ENCODE measurements at places on chromosomes 6 and 20.

DNA sequence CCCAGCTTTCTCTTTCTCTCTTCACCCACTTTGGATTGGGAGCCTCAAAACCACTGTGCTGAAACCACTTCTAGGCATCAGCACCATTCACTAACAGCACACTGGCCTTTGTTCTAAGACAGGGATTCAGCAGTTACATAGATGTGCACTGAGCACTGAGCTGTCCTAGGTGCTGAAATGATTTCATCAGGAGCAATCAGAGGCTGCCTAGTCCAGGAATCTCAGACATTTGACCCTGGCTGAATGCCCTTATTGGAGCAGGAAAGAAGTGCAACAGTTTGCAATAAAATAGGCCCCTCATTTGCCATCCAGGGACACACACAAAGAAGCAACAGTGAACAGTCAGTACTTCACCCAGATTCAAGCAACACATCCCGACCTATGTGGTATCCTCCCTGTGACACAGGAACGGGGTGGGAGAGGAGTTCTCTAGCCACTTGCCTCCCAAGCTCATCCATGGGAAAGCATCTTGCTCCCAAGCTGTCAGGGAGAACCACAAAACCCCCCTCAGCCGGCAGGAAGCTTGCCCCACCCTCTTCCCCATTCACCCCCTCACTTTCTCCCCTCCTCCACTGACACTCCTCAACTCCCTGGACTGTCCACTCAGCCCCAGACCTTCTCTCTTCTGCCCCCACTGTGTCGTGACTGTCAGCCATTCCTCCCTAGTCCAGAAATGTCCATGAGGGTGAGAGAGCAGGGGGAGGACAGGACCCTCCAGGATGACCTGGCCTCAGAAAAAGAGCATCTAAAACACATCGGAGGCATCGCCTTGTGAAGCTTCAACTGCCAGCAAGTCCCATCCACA lies 304.4 kb downstream of the PREX1 start:
- DNase-seq = peak; percentile 23

DNA sequence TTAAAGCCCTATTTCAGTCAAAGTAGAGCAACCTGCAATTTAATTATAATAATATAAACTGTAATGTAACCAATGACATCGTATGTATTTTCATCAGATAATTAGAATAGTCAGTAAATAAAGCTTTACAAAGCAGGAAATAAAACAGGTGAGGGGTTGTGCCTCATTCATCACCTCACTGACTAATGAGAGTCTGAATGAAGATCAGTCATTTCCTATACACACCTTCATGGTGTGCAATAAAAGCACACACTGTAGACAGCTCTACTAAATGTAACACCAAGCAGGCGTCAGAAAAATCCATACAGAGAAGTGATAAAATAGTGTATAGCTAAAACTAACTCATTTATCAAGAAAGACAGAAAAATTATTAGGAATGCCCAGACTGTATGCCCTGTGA lies 105.9 kb downstream of the MAN1A1 start:
- no peak for DNase-seq

DNA sequence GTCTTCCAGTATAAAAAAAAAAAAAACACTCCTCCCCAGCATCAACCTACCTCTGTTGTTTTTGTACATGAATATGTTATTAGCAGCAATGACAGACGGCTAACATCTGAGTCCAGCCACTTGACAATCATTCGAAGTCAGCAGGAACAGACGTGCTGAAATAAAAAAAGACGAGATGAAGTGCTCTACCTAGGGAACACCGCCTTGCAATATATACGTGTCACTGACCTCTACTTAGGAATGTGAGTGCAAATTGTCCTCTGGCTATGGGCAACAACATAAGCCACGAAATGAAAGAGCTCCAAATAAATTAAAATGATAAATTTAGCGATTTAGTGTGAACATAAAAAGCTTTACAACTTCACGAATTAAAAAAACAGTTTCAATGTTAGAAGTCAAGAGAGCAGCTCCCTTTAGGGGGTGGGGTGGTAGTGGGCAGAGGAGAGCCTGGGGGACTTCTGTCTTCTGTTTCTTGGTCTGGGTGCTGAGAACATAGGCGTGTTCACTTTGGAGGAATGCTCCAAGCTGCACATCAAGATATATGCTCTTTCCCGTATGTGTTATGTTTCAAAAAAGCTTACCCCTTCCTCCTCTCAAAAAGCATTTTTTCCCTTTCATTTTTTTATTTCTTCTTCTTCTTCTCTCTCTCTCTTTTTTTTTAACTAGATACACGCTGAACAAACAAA lies 23.3 kb downstream of the EDN1 start:
- DNase-seq = no peak

GRCh38 chr6:75128878-75129570 lies 76.8 kb downstream of the COL12A1 start:
- DNase-seq = no peak

- DNase-seq = no peak
Measured at GRCh38 chr6:139508023-139508422, 133.6 kb upstream of the CITED2 start.

GRCh38 chr20:51926670-51927305 lies 124.5 kb upstream of the SALL4 start:
- no peak for DNase-seq

GRCh38 chr6:17169711-17170110 lies 67.9 kb downstream of the STMND1 start:
- no peak for DNase-seq

GRCh38 chr6:46058951-46059350 lies 43.3 kb upstream of the CLIC5 start:
- DNase-seq = no peak

DNA sequence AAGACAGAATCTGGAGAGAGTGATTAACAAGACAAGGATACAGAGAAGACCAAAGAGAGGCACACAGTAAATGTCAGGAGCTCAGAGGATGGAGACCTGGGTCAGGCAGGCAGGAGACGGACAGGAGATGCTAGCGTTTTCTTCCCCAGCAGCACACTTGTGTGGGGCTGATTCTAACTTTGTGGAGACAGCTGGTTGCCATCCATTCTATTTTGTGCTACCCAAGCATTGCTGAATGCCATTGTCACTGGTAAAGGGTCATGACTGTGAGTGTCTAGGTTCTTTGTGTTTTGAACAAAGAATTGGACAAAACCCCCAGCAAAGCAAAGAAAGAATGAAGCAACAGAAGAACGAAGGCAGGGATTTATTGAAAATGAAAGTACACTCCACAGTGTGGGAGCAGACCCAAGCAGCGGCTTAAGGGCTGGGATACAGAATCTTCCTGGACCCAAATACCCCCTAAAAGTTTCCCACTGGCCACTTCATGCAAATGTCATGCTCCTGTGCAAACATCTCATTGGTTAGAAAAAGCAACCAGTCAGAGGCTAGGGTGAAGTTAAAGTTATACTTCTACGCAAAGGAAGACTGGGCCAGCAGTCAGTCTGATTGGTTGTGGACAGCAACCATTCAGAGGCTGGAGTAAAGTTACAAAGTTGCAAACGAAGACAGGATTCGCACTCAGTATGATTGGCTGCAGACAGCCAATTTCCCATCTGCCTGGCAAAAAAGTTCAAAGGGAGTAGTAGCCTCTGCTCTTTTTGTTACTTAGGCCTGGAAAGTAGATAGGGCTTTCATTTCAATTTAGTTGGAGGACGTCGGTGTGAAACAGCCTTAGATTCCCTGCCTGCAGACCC lies 17.5 kb downstream of the PTK7 start:
- DNase-seq = no peak

- no peak for DNase-seq
Measured at GRCh38 chr6:106079961-106080762, 6.0 kb upstream of the PRDM1 start.

DNA sequence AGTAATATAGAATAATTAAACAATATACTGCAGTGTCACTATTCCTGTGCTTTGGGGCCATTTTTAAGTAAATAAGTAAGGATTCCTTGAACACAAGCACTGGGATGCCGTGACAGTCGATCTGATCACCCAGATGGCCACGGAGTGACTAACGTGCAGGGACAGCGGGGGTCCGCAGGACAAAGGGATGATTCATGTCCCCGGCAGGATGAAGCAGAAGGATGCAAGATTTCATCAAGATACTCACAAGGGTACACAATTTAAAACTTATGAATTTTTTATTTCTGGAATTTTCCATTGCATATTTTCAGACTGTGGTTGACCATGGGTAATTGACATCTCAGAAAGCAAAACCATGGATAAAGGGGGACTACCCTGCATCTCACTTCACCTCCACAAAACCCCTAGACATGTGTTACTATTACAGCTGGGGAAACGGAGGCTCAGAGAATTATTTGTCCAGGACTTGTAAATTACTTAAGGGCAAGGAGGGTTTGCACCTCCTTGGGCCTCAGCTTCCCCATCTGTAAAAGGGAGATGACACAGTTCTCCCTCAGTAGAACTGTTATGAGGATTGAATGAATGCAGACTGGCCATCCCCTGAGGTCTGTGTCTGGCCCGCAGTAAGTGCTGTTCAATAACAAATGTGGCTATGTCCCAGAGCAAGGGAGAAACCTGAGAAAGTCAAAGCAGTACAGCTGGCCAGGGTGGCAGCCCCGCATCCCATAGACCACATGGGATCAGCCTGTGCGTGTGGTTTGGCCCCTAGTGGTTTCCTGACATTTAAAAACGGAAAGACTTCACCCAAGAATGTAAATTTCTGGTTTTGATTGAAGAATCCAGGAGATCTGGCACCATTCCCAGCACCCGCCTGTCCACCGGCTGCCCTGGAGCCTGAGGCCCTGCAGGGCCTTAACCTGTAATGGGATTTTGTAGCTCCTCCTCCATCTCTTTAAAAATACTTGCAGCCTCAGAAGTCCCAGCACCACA lies 235.5 kb downstream of the BMP7 start:
- no peak for DNase-seq

DNA sequence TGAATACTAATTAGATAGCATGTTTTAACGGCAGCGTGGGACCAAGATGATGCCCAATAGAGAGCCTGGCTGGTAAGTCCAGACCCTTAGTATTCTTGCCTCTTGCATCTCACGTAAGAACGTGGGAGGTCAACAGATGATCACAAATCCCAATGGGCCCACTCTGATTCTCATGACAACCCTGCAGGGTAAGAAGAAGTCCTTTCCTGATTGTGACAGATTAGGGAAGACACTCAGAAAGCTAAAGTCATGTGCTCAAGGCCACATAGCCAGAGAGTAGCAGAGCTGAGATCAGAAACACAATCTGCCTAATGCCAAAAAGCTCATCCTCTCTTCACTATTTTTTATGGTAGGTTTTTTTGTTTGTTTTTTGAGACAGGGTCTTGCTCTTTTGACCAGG lies 103.8 kb downstream of the RALGAPA2 start:
- no peak for DNase-seq

- no peak for DNase-seq
Measured at GRCh38 chr6:84554074-84554473, 210.3 kb downstream of the TBX18 start.

GRCh38 chr6:135030532-135031178 lies 24.0 kb downstream of the HBS1L start:
- DNase-seq = no peak

Data from HS-27A (cell line).